ENCODE measurements at places on chromosomes 13 and 19.

- DNase-seq, result peak; percentile 25
These were observed 25.0 kb downstream of the TSSK6 start for GRCh38 chr19:19490214-19490968.

- DNase-seq, result no peak
These were observed 22.5 kb downstream of the SAFB start for GRCh38 chr19:5645409-5645808.

- DNase-seq, result no peak
These were observed 332 bp downstream of the IRGQ start for GRCh38 chr19:43595605-43595998.

- no peak for DNase-seq
These were observed 1.7 kb downstream of the TBXA2R start for GRCh38 chr19:3604987-3605343.

GRCh38 chr13:46476174-46476573, 76.8 kb upstream of the LRCH1 start:
- DNase-seq, result no peak

DNA sequence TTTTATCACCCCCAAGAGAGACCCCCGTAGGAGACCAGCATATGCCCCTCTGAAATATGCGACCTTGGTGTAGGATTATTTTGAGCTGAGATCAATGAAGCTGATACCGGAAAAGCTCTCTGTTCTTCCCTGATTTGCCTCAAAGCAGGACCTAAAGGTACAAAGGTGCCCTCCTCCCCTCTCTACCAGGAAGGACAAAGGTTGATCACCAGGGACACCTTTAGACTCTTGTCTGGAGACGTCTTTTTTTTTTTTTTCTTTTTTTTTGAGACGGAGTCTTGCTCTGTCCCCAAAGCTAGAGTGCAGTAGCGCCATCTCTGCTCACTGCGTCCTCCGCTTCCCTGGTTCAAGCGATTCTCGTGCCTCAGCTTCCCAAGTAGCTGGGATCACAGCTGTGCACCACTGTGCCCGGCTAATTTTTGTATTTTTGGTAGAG, 792 bp upstream of the PEX11G start:
- no peak for DNase-seq

- no peak for DNase-seq
These were observed 6.3 kb downstream of the CACTIN start for GRCh38 chr19:3620145-3620816.

- no peak for DNase-seq
These were observed 14.4 kb downstream of the IQCN start for GRCh38 chr19:18259893-18260292.

GRCh38 chr13:50709058-50709457, 134.4 kb downstream of the DLEU7 start:
- DNase-seq, result no peak

DNA sequence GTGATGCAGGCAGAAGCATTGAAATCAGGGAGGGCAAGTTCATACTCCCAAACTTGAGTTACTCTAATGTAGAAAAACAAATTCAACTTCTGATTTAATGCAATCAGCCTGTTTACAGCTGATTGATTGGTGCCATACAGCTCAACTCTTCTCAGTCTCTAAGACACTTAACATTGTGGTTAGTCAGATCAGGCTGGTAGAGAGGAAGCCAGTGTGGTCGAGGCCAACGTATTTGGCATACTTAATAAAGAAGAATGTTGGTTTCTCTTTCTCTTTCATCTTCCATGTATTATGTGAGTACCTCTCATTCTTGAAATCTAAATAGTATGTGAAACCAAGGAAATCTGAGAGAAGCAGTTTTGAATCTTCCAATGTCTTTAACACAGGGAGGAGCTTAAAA, 255.0 kb upstream of the SLITRK1 start:
- DNase-seq, result no peak

DNA sequence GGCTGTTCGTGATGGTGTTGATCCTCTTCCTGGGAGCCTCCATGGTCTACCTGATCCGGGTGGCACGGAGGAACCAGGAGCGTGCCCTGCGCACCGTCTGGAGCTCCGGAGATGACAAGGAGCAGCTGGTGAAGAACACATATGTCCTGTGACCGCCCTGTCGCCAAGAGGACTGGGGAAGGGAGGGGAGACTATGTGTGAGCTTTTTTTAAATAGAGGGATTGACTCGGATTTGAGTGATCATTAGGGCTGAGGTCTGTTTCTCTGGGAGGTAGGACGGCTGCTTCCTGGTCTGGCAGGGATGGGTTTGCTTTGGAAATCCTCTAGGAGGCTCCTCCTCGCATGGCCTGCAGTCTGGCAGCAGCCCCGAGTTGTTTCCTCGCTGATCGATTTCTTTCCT, 12.2 kb upstream of the C19orf33 start:
- no peak for DNase-seq

DNA sequence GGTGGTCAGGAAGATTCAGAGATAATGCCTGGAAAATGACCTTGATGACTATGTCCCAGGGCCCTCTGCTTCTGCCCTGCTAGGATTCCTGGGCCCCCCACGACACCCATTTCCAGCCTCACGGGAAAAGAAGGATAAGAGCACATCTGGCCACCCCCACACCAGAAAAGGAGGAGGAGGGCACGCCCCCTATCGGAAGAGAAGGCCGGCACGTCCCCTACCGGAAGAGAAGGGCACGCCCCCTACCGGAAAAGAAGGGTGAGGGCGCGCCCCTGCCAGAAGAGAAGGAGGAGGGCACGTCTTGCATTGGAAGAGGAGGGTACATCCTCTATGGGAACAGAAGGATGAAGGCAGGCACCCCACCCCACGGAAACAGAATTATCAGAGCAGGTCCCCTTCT, 84.3 kb downstream of the IER2 start:
- DNase-seq, result peak; percentile 28

DNA sequence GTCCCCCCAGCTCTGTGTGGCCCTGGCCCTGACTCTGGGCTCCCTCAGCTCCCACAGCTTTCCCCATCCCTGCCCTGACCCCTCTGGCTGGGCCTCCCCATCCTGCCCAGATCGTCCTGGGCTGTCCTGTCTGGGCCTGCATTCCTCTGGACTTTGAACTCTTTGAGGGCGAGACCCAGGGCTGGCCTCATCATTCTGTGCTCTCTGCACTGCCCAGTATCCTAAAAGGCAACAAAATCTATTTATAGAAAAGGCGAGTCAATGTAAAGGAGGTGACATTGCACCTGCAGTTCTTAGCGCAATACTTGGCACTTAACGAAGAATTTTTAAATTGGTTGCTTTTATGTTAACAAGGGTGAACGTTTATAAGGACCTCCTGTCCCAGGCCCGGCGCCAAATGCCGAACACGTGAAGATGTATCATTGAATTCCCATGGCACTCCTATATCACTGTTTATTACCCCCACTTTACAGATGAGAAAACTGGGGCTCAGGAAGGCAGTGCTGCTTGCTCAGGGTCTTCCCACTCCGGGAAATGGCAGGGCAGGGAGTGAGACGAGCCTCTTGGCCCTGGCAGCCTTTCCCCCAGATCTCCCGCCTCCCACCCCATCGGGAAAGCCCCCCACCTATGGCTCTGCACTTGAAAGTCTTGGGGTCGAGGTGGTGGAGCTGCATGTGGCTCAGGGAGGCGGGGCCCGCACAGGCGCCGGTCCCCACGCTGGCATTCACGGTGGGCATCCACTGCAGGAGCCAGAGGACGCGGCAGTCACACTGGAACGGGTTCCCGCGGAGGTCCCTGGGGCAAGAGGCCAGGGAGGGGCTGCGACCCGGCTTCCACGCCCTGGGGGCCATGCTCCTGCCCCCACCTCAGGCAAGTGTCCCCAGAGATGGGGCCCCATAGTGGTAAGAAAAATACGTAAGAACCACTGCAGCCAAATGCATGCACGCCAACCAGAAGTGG, 3.8 kb downstream of the LGI4 start:
- DNase-seq, result no peak

- DNase-seq, result no peak
These were observed 441.4 kb downstream of the SLITRK5 start for GRCh38 chr13:88112526-88112925.

All from NCI-H524 treated with DMSO at 0.1 percent for 48 hours (cell line).